ENCODE measurements at places on chromosomes 11 and 22.

DNA sequence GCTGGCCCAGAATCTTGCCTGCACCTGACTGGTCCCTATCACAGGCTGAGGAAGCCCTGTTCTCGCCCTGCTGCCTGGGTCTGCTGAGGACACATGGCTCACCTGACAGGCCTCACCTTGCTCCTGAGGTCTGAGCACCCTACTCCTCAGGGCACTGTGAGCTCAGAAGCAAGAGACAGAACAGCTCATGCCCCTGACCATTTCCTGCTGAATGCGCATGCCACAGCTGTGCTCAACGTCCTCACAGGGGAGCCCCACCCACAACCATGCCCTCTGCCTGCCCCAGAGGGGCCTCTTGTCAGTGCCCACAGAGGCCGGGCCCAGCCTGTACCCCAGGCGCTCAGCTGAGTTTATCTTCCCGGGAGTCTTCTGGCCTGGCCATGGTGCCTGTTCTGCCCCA, 2.8 kb upstream of the TSPO start:
- no peak for DNase-seq

DNA sequence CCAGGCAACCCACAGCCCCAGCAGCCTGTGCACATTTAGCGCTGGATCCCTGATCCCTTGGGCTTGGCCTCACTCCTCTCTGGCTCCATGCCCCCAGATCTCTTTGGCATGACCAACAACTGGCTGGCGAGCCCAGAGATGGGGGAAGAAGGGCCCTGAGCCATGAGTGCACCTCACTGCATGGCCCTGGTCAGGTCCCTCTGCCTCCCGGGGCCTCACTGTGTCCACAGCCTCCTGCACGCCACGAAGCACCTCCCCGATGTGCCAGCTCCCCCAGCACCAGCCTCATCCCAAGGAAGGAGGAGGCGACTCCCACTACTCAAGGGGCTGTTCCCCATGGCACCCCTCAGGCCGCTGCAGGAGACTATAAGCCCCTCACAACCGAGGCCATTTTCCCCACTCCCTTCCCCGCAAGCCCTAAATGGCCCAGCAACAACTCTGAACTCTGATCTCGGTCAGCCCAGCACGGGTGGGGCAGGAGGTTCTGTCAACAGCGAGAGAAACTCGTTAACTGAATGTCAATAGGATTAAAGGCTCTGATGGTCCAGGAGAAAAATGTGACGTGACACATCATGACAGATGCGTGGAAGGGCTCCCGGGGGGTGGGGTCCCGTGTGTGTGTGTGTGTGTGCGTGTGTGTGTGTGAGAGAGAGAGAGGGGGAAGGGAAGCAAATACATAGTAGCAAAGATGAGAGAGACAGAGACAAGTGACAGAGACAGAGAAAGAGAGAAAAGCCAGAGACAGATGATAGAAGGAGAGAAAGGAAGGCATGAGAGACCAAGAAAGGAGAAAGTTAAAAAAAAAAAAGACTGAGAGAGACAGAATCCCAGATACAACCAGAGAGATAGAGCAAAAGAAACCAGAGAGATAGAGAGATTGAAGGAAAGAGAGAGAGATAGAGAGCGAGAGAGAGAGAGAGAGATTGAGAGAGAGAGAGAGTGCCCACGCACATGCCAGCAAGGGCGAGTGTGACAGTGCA, 28.4 kb upstream of the SYT7 start:
- no peak for DNase-seq

DNA sequence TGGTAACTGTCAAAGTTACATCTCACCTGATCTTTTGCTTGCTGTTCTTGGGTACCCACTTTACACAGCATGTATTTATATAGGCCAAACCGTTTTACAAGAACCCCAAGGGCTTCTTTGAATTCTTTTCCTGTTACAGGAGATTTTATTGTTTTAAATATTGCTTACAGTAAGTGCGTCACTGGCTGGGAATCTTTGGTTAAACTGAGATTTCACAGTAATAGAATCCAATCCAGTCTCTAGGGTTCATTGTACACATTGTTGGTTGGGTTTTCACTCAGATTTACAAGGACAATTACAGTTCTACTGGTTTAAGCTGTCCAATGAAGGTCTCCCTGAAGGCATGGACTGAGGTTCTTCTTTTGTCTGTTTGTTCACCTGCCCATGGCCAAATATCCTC, 171.7 kb downstream of the INSC start:
- no peak for DNase-seq

GRCh38 chr11:27857588-27857987, 157.3 kb upstream of the BDNF start:
- DNase-seq = no peak

DNA sequence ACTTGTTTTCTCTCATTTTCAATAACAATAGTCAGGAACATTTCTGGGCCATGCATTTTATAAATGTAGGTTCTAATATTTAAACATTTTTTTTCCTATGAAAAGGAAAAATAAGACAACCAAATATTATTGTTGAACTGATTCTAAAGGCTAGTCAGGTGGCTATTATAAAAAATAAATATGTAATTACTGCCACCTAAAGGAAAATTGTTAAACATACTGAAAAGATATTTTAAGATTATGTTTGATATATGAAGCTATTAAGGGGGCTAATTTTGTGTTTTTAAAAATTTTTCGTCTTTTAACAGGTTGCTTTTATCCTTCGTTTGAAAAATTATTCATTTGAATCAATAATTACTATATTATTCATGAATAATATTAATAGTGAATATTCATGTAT, 62.2 kb upstream of the FDX1 start:
- DNase-seq = no peak

- no peak for DNase-seq
Measured at GRCh38 chr11:126281245-126281644, 1.6 kb upstream of the TIRAP start.

- no peak for DNase-seq
Measured at GRCh38 chr11:124915541-124916369, 3.3 kb upstream of the HEPN1 start.

- DNase-seq = no peak
Measured at GRCh38 chr11:76771446-76772099, 11.6 kb upstream of the TSKU start.

DNA sequence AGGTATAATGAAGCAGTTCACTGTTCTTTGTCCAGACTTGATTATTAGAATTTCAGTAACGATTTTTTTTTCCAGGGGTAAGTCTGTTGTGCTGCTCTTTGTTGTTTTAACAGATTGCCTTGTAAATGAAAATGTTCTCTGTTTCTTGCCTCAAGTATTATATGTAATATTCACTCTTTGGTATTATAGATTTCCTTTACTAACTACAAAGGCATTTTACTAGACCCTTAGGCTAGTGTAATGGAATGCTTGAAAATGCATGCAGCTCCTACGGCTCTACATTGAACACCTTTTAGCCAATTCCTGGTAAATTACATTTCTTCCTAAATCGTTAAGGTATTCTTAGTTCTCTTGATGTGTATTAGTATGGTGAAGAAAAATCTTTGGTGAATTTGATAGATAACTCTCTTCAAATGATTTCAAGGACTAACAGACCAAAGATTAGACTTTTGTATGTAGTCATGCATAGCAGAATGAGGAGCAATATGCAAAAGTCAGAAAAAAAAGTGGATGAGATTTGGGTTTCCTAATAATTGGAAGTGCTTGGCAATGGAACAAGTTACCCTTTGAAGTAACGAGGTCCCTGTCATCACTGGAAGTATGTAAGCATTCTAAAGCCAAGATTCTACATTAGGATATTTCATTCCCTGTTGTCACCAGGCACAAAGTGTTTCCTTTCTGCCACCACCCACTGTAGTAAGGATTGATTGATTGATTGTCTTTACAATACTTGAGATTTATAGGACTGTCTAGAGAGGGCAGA, 113.1 kb downstream of the DBX1 start:
- no peak for DNase-seq

DNA sequence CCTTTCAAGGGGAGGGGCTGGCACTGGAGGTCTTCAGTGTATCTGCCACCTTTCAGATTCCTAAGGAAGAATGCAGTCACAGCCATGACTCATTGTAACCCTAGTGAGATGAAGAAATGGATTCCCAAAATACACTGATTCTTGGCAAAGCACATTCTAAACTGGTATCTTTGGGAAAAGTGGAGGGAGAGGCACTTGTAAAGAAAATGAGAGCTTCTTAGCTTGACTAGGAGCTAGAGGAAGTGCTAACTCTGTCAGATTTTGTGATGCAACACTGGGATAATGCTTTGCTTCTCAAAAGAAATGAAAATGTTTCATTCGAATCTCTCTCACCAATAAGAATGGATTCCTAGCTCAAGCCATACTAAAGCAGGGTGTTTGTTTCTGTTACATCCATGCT, 14.3 kb downstream of the NRIP3 start:
- DNase-seq = no peak

DNA sequence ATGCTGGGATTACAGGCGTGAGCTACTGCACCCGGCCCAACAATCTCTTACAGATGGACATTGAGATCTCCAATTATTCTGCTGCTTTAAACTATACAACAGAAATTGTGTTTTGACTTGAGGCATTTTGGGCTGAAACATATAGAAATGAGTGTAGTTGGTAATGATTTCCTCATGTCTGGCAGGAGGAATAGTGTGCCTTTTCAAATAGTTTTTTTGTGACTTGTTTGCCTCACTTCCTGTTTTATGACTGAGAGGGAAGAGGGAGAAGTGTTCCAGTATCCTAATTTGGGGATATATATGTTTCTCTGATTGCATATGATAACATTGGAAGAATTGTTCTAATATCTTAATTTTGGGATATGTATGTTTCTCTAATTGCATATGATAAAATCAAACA, 40.2 kb downstream of the EP300 start:
- no peak for DNase-seq

DNA sequence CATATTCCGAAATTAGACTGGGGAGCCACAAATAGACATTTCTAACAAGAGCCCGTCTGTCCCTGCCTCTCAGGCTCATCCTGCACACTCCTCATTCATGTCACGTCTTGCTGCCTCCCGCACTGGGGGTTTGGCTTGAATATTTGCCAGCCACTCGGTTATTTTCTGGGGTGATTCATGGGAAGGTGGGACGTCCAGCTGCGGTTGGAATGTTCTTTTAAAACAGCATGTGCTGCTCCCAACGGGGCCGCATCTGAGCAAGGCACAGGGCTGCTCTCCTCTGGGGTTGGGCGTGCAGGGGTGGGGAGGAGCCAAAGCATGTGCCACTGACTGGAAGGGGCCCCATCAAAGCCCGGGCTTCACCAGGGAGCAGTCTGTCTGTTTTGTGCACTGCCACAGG, 25.9 kb upstream of the SLC5A4 start:
- no peak for DNase-seq

GRCh38 chr22:22684580-22685561, 40.5 kb downstream of the GGTLC2 start:
- peak; percentile 55 for DNase-seq
